Caudate nucleus (tissue), 63 donors: ENCODE measurements at places on chromosomes 6 and 20.

GRCh38 chr20:32230707-32231106, 23.0 kb downstream of the POFUT1 start:
- no peak for DNase-seq

DNA sequence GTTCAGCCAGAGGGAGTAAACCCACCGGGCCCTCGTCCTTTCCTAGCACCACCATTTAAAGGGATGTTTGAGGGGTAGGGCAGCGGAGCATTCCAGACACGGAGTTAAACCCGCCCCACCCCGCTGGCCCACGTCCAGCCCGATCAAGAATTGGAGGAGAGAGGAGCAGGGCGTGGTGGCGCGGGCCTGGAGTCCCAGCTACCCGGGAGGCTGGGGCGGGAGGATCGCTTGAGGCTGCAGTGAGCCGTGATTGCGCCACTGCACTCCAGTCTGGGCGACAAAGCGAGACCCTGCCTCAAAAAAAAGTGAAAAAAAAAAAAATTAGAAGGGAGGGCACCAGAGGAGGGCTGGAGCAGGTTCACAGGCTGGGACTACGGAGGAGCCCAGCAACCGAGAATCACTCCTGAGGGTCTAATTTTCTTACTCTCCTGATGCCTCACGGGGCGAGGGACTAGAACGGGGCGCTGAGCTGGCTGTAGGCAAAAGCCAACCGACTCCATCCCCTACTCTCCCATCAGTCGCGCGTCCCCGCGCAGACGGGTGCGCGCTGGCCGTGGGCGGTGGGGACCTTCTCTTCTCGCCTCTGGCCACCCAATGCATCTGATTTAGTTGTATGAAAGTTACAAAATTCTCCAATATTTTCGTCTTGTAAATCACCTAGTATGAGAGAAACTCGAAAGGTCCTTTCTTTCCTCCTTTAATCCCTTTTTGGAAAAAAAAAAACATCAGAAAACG, 6.1 kb upstream of the HSPA1B start:
- peak; percentile 37 for DNase-seq

DNA sequence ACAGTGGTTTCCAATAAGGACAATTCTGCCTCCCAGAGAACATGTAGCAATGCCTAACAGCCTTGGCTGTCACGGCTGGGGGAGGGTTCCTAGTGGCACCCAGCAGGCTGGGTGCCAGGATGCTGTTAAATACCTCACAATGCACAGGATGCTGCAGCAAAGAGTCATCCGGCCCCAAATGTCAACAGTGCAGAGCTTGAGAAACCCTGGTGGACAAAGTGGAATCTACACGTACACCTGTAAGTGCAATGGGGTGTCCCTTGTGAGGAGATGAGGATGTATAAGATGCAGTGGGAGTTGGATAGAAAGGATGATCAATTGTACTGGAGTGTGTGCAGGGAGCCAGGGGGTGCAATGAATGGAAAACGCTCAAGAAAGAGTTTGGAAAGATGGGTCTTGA, 142.4 kb downstream of the FNDC1 start:
- no peak for DNase-seq

DNA sequence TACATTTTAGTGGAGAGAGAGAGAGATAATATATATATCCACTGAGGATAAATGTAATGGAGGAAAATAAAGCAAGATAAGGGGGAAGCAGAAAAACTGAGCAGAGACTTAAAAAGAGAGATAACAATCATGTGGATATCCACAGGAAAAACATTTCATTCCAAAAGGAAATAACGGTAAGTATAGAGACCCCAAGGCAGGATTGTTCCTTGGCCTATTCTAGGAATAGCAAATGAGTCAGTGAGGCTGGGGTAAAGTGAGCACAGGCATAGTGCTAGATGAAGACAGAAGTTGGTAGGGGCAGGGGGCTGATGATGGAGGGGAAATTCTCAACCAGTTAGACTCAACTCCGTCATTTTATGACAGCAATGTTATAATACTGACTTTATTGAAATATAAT, 11.2 kb downstream of the CDC40 start:
- no peak for DNase-seq

DNA sequence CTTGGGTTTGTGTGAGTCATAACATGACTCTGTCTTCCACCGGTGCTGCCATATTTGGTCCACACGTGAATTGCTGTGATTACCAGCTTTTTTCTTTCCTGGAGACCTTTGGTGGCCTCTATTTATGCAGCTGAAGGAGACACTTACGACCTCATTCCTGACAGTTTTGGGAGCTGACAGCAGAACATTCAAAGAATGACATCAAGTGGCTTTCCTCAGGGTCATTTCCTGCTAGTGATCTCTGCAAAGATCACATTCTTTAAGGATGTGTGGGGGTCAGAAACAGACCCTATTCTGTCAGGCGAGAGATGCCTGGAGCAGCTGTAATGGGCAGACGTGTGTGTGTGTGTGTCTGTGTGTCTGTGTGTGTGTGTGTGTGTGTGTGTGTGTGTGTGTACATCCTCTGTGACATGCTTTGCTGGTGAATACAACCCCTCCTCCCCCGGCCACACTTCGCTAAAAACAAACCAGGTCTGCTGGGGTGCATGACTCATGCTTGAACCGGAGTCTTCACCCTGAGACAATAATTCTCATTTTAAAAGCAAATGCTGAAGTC, 115.6 kb downstream of the TMEM170B start:
- no peak for DNase-seq
